ENCODE measurements at places on chromosomes 7 and 10.

GRCh38 chr10:128470321-128470965 is 344.2 kb upstream of the MKI67 start:
- no peaks in the 10 kb centered on the region for H3K36me3 ChIP-seq
- no peaks in the 10 kb centered on the region for H3K27me3 ChIP-seq
- DNase-seq = no peak
- H3K4me3 ChIP-seq = no peak overlapping the region

DNA sequence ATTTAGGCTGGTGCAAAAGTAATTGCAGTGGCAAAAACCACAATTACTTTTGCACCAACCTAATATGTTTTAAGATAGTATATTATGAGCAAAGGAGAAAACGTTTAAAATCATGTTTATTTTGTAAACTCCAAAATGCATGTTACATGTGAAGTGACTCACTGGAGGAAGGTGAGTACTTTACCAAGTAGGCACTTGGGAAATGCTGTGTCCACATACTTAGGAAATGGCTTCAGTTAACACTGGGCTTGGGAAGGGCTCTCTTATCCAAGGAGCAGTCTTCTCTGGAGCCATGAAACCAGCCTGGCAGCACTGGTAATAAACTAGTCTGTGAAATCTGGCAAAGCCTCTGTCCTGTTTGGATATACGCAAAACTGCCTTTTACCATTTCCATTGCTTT is 4.4 kb downstream of the RPS24 start:
- H3K27me3 ChIP-seq = no peaks in the 10 kb centered on the region
- peaks cover 81% of the 10 kb centered on the region for H3K36me3 ChIP-seq
- DNase-seq = peak; percentile 47
- peaks cover 10% of the 10 kb centered on the region for H3K4me1 ChIP-seq
- no peak overlapping the region for H3K27ac ChIP-seq

DNA sequence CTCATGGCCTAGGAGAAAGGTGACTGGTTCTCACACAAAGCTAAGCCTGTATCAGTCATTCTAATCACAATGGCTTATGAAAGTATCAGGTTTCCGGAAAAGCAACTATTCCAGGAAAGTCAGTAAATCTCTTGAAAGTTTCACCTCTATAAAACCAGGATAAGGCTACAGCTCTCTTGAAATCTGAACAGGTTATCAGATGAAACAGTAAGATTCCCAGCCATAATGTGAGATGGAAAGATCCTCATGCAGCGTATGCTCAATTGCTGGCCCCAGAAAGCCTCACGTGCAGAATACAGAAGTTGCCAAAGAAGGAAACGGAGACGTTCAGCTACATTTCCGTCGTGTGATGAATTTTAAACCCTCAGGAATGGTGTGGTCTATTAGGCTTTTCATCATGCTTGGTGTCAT is 90.0 kb downstream of the PFKFB3 start:
- H3K4me1 ChIP-seq = peaks cover 7% of the 10 kb centered on the region
- no peak overlapping the region for H3K27ac ChIP-seq
- no peaks in the 10 kb centered on the region for H3K36me3 ChIP-seq
- DNase-seq = no peak
- no peaks in the 10 kb centered on the region for H3K27me3 ChIP-seq
- H3K4me3 ChIP-seq = no peak overlapping the region

GRCh38 chr7:104960741-104961448 is 53.1 kb upstream of the KMT2E start:
- no peak for DNase-seq
- no peak overlapping the region for H3K4me3 ChIP-seq
- H3K36me3 ChIP-seq = no peaks in the 10 kb centered on the region
- H3K27ac ChIP-seq = no peak overlapping the region

- no peaks in the 10 kb centered on the region for H3K36me3 ChIP-seq
- H3K27me3 ChIP-seq = peaks cover 70% of the 10 kb centered on the region
- no peak overlapping the region for H3K27ac ChIP-seq
- H3K4me1 ChIP-seq = peaks cover 9% of the 10 kb centered on the region
- peak overlapping the region; percentile 21 for H3K4me3 ChIP-seq
These were observed 24.8 kb downstream of the WDR86 start for GRCh38 chr7:151384776-151385625.

DNA sequence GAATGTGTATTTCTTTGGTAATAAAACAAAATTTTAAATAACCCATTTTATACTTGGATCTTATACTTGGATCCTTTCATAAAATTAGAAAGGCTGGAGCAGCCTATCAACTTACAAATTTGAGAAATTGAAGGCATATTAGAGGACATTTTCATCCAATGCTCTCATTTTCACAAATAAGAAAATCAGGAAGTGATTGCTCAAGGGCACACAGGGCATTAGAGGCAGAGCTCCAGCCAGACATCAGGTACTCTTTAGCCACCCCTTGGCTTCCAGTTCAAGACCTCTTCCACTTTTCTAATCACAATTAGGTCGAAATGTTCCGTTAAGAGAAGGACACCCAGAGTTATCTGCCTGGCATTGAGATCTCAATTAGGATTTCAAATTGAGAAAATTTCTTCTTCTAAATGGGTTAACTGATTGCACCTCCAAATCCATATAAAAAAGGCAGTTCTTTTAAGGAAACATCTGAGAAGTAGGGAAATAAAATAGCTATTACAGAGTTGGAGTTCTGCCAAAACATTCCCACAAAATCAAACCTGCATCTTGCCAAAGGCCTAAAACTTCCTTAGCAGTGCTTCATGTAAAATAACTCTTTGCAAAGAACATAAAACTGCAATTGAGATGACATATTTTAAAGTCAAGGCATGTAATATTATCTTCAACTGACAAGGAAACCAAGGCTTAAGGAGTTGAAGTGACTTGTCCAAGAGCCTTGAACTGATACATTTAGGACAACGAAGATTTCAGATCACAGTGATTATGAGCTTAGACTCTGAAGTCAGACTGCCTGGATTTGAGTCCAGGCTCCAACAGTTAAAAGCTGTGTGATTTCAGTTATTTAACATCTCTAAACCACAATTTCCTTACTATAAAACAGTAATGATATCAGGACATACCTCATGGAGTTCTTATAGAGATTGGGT is 2.4 kb downstream of the ACTA2 start:
- no peak overlapping the region for H3K4me3 ChIP-seq
- H3K4me1 ChIP-seq = peaks cover 6% of the 10 kb centered on the region
- H3K27me3 ChIP-seq = no peaks in the 10 kb centered on the region
- DNase-seq = no peak
- H3K36me3 ChIP-seq = peaks cover 15% of the 10 kb centered on the region

DNA sequence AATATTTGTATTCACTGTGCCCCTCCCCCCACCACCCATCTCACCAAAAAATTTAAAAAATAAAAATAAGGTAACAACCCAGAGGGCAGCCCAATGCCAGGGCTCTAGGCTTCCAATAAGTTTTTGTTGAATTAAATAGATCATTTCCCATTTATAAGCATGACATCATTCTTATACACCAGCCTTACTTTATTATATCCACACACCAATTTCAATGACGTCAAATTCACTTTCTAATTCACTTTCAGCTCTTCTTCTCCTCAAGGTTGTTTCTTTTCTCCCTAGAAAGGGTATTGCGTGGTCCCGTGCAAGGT is 1.2 kb upstream of the DKK1 start:
- DNase-seq = no peak
- H3K27me3 ChIP-seq = no peaks in the 10 kb centered on the region
- H3K4me3 ChIP-seq = peak overlapping the region; percentile 48
- H3K4me1 ChIP-seq = peaks cover 8% of the 10 kb centered on the region

DNA sequence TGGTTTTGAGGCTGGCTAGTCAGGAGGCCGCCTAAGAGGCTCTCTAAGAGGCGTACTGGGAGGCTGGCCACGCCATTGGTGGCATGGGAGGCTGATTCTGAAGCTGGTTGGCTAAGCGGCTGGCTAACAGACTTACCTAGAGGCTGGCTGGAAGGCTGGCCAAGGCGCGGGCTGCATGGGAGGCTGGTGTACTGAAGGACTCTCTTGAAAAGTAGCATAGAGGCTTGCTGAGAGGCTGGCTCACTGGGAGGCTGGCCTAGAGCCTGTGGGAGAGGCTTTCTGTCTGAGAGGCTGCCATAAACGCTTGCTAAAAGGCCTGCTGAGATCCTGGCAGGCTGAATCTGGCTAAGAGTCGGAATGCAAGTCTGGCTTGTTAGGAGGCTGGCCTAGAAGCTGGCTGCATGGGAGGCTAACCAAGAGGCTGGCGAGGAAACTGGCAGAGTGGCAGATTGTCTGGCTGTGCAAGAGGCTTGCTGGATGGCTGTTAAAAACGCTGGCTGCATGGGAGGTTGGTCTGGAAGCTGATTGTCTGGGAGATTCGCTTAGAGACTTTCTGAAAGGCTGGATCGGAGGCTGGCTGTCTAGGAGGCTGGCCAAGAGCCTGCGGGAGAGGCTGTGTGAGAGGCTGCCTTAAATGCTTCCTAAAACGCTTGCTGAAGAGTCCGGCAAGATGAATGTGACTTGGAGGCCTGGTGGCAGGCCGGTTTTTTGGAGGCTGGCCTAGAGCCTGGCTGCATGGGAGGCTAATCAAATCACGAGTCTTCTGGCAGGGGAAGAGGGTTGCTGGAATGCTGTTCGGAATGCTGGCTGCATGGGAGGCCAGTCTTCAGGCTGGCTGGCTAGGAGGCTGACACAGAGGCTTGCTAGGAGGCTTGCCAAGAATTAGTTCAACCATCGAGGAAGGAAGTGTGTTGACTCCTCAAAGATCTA is 134.2 kb downstream of the OR13A1 start:
- no peak overlapping the region for H3K4me3 ChIP-seq
- H3K36me3 ChIP-seq = no peaks in the 10 kb centered on the region
- no peak overlapping the region for H3K27ac ChIP-seq
- no peaks in the 10 kb centered on the region for H3K27me3 ChIP-seq

- no peak overlapping the region for H3K27ac ChIP-seq
- no peaks in the 10 kb centered on the region for H3K27me3 ChIP-seq
- no peaks in the 10 kb centered on the region for H3K4me1 ChIP-seq
- no peak for DNase-seq
These were observed 42.2 kb downstream of the POLL start for GRCh38 chr10:101545898-101546297.

DNA sequence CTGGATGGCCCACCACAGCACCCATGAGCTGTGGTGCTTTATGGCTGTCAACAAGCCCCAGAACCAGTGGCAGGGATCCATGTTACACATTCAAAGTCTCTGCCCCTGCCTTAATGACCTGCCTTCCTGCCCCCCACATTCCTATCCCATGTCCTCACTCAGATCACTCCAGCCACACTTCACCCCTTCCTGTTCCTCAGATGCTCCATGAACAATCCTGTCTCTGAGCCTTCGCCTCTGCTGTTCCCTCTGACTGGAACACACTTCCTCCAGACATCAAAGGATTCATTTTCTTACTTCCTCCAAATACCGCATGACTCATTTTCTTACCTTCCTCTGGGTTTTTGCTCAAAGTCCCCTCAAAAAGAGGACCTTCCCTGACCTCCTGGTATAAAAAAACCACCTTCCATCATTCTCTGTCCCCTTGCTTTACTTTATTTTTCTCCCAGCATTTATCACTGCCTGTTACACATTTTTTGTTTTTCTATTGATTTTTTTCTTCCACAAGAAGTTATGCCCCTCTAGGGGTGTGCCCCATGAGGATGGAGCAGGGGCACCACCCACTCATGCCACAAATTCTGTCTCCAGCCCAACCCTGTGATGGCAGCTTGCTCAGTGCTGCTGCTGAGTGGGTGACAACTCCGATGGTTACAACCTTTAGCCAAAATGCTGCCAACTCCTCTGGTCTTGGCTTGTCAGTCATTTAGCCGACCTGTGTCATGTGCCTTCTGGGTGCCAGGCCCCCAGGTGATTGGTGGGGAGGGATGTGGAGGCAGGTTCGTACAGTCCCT is 18.2 kb downstream of the COL13A1 start:
- H3K36me3 ChIP-seq = peaks cover 23% of the 10 kb centered on the region
- no peaks in the 10 kb centered on the region for H3K27me3 ChIP-seq
- H3K4me1 ChIP-seq = peaks cover 18% of the 10 kb centered on the region
- H3K4me3 ChIP-seq = no peak overlapping the region
- H3K27ac ChIP-seq = no peak overlapping the region

DNA sequence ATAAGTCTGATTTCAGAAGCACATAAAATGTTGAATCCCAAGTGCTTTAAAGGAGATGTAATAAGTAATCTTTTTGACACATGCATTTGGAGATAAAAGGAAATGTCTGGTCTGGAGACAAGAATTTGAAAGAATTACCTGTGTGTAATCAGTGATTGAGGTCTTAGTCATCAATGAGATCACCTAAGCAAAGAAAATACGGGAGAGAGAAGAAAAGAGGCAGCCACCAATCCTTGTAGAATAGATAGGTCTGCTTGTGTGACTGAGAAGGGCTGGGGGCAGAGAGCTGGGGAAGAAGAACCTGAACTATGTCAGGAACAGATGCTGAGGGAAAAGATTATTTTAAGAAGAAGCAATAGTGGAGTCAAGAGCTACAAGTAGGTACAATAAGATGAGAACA is 49.3 kb upstream of the ITPRID1 start:
- no peak for DNase-seq
- H3K27ac ChIP-seq = no peak overlapping the region
- peaks cover 8% of the 10 kb centered on the region for H3K27me3 ChIP-seq
- H3K36me3 ChIP-seq = no peaks in the 10 kb centered on the region
- H3K4me3 ChIP-seq = no peak overlapping the region
- H3K4me1 ChIP-seq = no peaks in the 10 kb centered on the region

DNA sequence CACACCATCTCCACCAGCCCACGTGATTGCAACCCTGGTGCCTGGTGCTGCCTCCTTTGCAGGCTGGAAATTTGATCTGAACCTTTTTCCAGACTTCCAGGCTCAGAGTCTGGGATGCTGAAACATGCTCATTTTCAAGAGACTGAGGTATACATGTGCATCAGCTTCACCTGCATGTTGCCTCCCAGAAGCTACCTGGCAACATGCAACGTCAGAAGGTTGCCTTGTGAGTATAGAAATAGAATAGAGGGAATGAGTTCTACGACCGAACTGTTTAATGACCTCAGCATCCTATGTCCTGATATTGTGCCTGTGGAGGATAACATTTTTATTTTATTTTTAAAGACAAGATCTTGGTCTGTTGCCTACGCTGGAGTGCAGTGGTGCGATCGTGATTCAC is 1.9 kb upstream of the ZNF212 start:
- no peaks in the 10 kb centered on the region for H3K27me3 ChIP-seq
- H3K4me1 ChIP-seq = peaks cover 12% of the 10 kb centered on the region
- no peak overlapping the region for H3K27ac ChIP-seq

DNA sequence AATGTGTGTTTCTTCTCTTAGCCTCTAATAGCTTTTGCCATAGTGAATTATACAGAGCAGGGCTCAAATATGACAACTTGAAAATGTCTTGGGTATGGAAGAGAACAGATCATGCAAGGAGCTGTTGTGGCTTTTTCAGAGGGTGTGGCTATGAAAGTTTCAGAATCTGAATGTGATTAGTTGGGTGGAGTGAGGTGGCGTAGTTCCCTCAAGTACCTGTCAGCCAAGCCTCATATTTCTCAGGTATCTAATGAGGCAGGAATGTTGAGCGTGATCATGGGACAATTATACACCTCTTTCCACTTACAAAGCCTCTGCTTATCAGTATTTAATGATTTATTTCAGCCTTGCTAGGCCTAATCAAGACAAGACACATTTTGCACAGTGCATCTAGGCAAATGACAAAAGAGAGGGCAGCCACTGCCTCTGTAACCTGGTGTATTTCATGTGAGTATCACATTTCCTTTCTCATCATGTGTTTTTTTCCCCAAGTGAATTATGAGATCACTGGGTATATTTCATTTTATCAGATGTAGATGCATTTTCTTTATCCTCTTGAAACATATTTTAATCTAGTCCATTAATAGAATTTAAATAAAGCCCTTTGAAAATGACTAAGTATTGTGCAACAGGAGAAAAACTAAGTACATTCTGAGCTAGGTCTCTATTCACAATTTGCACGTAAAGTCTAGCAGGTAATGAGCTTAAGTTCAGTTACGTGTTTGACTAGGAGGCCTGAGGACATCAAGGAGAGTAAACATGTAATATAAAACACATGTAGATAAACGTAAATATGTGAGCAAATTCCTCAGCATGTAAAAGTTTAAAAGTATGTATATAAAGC is 644.4 kb upstream of the IGFBP3 start:
- H3K27me3 ChIP-seq = no peaks in the 10 kb centered on the region
- DNase-seq = no peak
- H3K4me3 ChIP-seq = no peak overlapping the region
- peaks cover 17% of the 10 kb centered on the region for H3K4me1 ChIP-seq

Measured in mesenchymal stem cell (in vitro differentiated cells and primary cell).